ENCODE measurements at places on chromosomes 1 and 21. TPM values are rescaled to one million over a fixed set of nuclear protein-coding genes. Genes with fewer than 3 reads are reported as not detected.

DNA sequence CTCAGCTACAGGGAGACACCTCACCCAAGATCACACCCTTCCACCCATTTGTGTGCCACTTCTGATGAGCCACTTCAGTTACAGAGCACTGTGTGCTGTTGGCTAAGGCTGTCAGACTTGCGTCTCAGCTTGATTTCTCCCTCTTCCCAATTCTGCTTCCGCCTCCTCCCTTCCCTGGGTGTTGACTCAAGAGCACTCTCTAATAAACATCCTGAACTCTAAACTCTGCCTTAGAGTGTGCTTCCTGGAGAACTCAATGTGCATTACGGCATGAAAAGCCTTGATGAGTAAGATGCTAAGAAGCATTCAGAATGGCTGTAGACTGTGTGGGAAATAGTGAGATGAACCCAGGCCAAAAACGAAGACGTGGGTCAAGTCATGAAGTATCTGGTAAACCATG lies 54.9 kb upstream of the S1PR1 start:
- DNase-seq, result no peak

- DNase-seq, result no peak
These were observed 38.1 kb downstream of the GADD45A start for GRCh38 chr1:67723126-67723525.

DNA sequence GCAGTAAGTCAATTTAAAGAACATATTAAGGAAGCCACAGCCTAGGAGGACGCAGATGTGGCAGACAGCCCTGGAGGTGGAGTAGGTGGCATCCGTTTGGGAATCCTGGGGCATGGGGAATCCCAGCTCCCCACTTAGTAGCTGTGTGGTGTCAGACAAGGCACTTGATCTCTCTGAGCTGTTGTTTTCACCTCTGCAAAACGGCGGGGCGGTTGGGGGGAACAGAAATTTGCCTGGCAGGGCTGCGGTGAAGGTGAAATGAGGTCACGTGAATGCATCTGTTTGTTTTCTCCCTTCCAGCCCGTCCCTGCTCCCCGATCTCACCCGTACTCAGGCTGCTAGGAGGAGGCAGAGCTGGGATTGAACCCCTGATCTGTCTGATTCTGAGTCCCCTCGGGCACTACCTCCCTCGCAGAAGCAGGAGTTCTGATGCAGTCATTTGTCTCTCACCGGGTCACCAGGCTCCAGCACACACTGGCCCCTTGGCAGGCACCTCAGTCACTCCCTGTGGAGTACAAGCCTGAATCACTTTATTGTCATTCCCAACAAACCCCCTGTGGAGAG lies 2.2 kb upstream of the LAPTM5 start:
- no peak for DNase-seq

- DNase-seq, result no peak
These were observed 6.1 kb downstream of the SNAP47 start for GRCh38 chr1:227741166-227741870.

- DNase-seq, result no peak
These were observed 14.7 kb downstream of the PKN2 start for GRCh38 chr1:88698764-88699163.

DNA sequence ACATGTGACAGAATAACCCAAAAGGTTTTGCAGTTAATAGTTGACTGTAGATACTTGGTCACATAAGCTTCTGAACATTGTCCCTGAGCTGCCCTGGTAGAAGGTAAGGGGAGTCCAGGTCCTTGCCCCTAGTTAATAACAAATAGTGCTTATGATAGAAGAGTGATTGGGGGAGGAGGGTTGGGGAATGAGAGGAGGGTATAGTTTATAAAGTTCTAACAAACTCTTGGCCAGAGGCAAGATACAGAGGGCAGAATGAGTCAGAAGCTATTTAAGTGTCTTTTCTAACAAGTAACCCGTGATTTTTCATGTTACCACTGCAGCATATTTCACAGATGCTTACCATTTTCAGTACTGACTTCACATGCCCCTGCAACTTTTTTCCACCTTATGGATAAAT lies 26.7 kb upstream of the MYOCOS start:
- DNase-seq, result no peak

- no peak for DNase-seq
These were observed 26.6 kb upstream of the LMX1A start for GRCh38 chr1:165383067-165383466.

Gene CLCA4
- total RNA-seq, result 1.4 TPM

Gene RGS1
- total RNA-seq, result 27.7 TPM
